ENCODE measurements at places on chromosomes 12 and 14. TPM values are rescaled to one million over a fixed set of nuclear protein-coding genes. Genes with fewer than 3 reads are reported as not detected.

GRCh38 chr12:109721276-109721675, 7.7 kb downstream of the FAM222A start:
- no peaks in the 10 kb centered on the region for H3K27me3 ChIP-seq
- H3K4me3 ChIP-seq: no peak overlapping the region
- peaks cover 61% of the 10 kb centered on the region for H3K4me1 ChIP-seq
- H3K36me3 ChIP-seq: no peaks in the 10 kb centered on the region
- H3K27ac ChIP-seq: peak overlapping the region; percentile 82

- no peaks in the 10 kb centered on the region for H3K36me3 ChIP-seq
- no peak overlapping the region for H3K27ac ChIP-seq
- no peak overlapping the region for H3K4me3 ChIP-seq
- no peak for DNase-seq
- H3K27me3 ChIP-seq: no peaks in the 10 kb centered on the region
Observed at GRCh38 chr14:55349565-55349964, 62.1 kb downstream of the ATG14 start.

DNA sequence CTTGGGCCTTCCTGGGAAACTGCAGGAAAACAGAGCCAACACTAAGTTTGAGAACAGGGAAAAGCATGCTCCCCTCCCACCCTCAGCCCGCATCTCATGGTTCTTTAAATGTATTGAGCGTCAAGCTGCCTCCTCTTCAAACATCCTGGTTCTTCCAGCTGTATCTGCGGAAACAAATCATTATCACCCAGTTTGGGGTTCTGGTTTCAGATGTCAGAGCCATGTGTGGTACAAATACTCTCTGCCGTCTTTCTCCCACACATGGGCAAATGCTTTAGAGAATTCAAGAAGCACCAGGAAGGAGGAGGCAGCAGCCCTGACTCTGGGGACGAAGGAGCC, 29.1 kb downstream of the JDP2 start:
- H3K4me1 ChIP-seq: peaks cover 85% of the 10 kb centered on the region
- no peaks in the 10 kb centered on the region for H3K27me3 ChIP-seq
- no peak for DNase-seq

- H3K4me1 ChIP-seq: no peaks in the 10 kb centered on the region
- H3K36me3 ChIP-seq: no peaks in the 10 kb centered on the region
- no peaks in the 10 kb centered on the region for H3K27me3 ChIP-seq
Observed at GRCh38 chr12:40646456-40646855, 45.8 kb upstream of the CNTN1 start.

The PIWIL1 gene
- polyA plus RNA-seq: not detected
